ENCODE measurements at places on chromosomes 1 and 21.

GRCh38 chr1:85334962-85335361 lies 58.5 kb upstream of the BCL10 start:
- DNase-seq, result no peak

DNA sequence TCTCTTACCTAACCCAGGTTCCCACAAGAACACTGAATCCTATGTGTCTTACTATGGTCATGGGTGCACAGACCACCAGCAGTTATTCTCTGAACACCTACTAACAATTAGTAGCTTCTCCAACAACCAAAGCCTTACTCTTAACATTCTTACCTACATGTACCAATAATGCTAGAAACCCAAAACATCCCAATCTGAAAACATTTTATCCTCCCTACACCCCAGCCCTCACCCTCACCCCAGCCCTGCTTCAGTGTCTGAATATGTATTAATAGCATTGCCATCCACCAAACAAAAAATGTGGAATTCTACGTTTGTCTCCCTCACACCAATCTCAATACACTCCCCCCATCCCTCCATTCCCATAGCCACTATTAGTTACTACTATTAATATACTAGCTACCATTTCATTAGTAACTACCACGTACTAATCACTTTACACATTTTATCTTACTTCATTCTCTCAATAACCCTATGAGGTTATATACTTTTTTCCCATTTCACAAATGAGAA lies 2.6 kb downstream of the TRIM33 start:
- no peak for DNase-seq

DNA sequence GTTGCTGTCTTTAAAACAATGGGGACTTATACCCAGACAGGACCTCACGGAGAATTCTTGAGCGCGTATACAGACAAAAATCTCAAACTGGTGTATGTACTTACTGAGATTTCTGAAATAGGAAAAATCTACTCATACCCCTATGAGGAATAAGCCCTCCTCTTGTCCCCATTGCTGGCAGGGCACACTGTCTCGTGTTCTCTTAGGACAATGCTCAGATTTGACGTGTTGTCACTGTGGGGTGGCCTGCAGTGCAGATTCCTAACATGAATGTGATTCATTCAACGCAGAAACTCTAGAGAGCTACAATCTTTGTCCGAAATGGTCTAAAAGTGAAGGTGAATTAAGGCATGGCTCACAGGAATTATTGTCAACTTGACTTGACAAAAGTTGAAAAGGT lies 31.1 kb upstream of the PDE9A start:
- no peak for DNase-seq

DNA sequence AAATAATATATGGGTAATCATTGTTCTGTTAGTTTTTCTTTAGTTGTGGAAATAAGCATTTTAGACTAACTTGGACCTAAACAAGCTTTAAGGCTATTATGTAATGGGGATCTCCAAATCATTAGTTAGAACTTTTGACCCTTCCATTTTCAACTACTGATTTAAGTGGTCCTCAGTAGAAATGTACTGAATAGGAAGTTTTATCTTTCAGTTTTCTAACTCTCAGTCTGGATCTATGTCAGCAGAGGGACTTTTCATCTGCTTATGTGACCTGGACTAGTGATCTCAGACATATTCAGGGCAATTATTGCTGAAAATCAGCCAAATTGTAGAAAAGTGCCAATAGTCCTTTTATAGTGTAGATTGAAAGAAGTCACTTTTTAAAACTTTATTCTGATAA lies 56.0 kb downstream of the SASS6 start:
- no peak for DNase-seq

DNA sequence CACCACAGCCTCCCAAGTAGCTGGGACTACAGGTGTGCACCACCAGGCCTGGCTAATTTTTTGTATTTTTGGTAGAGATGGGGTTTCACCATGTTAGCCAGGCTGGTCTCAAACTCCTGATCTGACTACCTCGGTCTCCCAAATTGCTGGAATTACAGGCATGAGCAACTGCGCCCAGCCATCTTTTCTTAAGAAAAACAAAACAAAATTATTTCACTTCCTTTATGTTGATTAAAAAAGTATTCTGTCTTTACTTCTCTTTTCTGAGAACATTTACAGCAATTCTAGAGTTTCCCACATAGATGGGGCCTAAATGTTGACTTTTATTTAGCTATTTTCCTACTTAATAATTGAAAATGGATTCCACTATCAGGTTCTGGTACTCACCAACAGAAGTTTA lies 17.3 kb upstream of the TMEM183A start:
- DNase-seq, result no peak

- no peak for DNase-seq
Measured at GRCh38 chr1:185448591-185449186, 131.6 kb upstream of the IVNS1ABP start.

GRCh38 chr1:228074954-228075730 lies 7.4 kb upstream of the ARF1 start:
- no peak for DNase-seq

DNA sequence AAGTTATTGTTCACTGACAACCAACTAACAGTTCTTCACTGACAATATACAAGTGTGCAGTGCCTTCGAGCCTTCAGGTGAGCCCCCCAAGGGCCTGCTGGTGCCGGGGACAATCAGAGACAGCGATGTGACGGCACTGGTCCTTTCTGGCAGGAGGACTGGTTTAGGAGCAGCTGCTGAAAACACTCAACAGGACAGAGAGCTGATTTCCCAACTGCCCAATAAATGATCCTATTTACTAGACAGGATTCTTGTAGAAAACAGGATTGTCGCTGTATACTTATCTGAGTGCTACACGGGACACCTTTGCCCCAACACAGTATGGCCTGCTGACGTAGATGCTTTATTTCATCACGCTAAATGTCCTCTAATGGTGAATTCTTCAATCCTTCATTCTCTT lies 65.4 kb downstream of the TP53BP2 start:
- no peak for DNase-seq

DNA sequence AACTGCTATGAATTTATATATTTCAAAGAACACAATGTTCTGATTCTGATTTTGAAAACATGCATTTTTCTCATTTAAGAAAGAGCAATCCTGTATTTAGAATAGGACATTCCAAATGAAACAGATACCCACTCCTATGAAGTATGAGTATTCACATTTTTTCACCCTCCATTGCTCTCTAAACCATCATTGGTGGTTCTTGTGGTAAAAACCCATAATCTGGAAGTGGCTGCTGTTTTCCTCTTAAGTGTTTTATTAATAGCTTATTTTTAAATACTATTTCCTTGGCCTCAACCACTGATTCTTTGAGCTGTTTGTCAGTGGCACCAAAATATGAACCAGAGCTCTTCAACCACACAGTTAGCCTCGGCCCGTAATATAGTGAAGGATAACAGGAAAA lies 60.0 kb upstream of the ADAM30 start:
- no peak for DNase-seq

GRCh38 chr1:198620951-198621824 lies 17.7 kb upstream of the PTPRC start:
- DNase-seq, result peak; percentile 46

DNA sequence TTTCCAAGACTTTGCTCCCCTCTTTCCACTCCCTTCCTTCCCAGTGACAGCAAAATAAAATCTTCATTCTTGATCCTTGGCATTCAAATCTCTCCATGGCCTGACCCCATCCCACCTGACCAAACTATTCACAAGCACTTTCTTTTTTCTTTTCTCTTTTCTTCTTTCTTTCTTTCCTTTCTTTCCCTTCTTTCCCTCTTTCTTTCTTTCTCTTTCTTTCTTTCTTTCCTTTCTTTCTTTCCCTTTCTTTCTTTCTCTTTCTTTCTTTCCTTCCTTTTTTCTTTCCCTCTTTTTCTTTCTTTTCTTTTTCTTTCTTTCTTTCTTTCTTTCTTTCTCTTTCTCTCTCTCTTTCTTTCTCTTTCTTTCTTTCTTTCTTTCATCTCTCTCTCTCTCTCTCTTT lies 207.1 kb downstream of the ADGRL2 start:
- DNase-seq, result no peak

DNA sequence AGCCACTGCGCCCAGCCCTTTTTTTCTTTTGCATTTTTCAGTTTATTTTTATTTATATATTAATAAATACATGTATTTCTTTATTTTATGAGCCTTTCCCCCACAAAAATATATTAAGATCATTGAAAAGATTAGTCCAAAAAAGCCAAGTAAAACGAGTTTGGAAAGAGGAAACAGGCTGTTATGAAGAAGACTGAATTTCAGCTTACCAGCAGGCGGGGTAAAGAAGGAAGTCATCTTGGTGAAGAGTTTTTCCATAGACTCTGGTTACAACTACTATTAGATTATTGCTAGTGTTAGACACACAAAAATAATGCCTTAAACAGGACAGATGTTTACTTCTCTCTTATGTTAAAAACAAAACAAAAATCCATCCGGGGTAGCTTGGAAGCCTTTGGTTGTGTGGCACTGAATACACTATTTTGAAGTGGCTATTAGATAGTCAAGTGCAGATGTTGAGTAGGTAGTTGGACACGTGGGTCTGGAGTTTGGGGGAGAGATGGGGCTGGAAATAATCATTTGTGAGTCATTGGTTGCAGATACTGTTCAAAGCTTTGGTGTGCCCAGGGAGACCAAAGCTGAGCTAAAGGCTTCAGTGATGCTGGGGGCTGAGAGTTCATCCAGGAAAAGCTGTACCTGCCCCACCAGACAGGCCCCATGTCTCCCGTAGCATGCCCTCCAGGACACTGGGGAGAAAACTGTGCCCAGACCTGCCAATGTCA lies 8.7 kb upstream of the LRRC71 start:
- DNase-seq, result no peak

GRCh38 chr1:175597969-175598765 lies 145.2 kb downstream of the TNR start:
- no peak for DNase-seq

- no peak for DNase-seq
Measured at GRCh38 chr21:29321932-29322928, 23.5 kb downstream of the BACH1 start.

DNA sequence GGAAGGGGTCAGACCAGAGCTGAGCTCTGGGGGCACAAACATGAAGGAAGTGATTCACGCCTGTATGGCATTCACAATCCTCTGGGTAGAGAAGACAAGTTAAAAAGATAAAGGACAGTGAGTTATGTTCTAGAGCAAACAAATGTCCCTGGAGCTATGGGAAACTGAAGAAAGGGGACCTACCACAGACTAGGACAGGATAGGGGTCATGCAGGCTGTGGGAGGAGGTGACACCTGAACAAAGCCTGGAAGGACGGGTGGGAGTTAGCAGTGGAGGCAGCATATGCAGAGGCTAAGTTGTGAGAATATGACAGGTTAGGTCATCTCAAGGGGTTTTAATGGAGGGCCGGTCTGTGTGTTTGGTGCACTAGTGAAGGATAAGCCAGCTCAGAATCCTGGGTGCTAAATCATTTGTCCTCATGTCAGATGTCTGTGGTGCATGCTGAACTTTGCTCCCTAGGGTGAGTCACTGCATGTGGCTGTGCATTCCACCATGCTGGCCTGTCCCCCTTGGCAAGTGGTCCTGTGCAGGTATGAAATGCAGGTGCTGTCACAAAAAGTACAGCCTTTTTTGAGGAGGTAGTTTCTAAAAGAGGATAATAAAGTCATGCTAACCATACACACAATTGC lies 28.5 kb downstream of the TNN start:
- no peak for DNase-seq

DNA sequence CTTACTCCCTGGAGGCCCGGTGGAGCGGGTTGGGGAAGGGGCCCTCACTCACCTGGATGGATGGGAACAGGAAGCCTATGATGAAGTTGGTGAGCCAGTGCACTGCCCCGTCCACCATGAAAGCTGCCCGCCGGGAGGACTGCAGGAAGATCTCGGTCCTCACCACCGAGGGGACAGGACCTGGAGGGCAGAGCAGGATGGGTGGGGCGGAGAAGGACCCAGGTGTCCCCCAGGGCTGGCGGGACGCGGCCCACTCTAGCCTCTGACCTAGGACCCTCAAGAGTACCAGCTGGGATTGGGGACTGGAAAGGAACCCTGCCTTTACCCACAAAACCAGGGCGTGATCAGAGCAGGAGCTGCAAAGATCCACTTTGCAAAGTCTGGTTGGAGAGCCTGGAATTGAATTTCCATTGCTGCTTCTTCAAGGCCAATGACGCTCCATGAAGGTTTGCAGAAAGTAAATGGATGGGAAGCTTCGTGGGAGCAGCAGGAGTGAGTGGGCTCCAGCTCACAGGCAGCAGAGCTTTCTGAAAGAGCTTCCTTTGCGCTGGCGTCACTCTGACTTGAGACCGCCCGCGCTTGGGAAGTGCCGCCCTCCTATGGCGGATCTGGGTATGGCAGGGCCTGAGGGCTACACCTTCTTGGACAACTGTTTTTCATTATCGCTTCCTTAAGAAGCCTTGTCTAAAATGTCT lies 21.4 kb downstream of the SLC2A7 start:
- peak; percentile 74 for DNase-seq

- DNase-seq, result no peak
Measured at GRCh38 chr21:23890652-23891051, 1716.6 kb downstream of the MRPL39 start.

- no peak for DNase-seq
Measured at GRCh38 chr1:201404055-201404454, 4.9 kb upstream of the LAD1 start.

DNA sequence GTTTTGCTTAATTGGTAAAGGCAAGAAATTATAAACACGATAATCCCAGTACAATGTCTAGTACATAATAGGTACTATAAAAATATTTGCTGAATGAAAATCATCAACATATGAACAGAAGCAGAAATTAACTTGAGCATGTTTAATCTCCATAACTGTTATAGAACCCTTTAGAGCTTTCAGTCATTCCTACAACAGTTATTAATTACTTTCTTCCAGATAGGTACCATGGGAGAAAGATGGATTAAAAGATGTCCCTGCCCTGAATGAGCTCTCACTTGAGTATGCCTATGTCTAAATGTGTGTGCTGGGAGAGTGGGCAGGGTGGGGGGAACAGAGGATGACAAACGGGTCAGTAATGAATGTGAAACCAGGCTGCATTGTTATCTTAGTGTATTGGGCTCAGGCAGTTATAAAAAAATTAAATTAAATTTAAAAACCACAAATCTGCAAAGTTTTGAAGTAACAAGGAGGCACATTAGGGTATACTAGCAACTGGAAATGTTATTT lies 2.4 kb downstream of the EPS15 start:
- no peak for DNase-seq

- no peak for DNase-seq
Measured at GRCh38 chr1:24902471-24902891, 27.6 kb downstream of the RUNX3 start.

GRCh38 chr1:66968574-66968973 lies 43.8 kb downstream of the MIER1 start:
- no peak for DNase-seq

DNA sequence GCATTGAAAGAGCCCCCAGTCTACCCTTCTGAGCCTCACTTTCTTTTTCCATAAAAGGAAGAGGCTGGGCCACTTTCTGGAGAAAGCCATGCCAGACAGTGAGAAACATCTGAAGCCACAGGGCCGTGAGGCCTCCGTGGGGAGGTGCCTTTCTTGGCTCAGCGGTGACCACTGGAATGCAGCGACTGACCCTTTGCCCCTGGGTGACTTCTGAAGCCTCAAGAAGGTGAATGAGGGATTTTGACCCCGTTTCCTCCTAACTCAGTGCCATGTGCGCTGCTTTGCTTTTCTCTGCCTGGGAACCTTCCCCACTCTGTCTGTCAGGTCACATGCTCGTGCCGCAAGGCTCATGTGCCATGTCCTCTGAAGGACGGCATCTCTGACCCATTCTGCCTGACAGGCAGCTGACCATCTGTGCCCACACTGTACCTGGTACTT lies 44.7 kb upstream of the A3GALT2 start:
- DNase-seq, result no peak

- no peak for DNase-seq
Measured at GRCh38 chr21:38475519-38475918, 22.8 kb downstream of the ERG start.

Measured in stimulated activated CD8-positive, alpha-beta memory T cell treated with anti-CD3 and anti-CD28 coated beads, Interleukin-4, amount 100 ng/mL, for 4 hours (primary cell).